ENCODE measurements at places on chromosomes 2 and 18. TPM values are rescaled to one million over a fixed set of nuclear protein-coding genes. Genes with fewer than 3 reads are reported as not detected.

The SKOR2 gene
- total RNA-seq = not detected

The GNLY gene
- 2.0 TPM for total RNA-seq

The OXER1 gene
- total RNA-seq = 0.98 TPM

- no peak for DNase-seq
Observed at GRCh38 chr2:10750610-10751009, 29.2 kb downstream of the ATP6V1C2 start.

DNA sequence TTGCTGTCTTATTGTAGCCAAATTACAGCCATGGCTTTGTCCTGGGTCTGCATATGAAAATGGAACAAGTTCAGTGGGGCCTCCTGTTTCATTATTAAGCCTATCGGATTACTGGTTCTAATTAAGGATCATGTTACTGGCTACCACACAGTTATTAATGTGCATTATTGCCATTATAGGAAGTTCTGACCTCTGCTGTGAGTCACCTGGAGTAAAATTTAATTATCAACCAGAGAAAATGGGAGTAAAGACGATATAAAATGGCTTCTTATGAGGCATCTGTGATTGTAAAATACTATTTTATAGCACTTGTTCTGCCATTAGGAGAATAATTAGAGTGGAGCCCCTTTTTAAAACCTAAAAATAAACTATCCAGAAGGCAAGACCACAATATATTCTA lies 143.3 kb upstream of the ITGB6 start:
- DNase-seq = no peak

DNA sequence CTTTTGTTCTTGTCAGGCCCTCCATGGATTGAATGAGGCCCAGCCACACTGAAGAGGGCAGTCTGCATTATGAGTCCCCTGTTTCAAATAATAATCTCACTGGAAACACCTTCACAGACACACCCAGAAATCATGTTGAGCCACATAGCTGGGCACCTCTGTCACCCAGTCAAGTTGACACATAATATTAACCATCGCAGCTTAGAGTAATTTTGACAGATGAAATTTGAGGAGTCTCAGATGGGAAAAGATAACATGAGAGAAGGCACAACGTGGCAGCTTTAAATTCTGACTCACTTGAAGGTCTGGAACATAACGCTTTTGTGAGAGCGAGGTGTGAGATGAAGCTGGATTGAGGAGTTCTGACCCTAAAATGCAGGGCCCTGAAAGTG lies 70.9 kb upstream of the TMEM87B start:
- no peak for DNase-seq

DNA sequence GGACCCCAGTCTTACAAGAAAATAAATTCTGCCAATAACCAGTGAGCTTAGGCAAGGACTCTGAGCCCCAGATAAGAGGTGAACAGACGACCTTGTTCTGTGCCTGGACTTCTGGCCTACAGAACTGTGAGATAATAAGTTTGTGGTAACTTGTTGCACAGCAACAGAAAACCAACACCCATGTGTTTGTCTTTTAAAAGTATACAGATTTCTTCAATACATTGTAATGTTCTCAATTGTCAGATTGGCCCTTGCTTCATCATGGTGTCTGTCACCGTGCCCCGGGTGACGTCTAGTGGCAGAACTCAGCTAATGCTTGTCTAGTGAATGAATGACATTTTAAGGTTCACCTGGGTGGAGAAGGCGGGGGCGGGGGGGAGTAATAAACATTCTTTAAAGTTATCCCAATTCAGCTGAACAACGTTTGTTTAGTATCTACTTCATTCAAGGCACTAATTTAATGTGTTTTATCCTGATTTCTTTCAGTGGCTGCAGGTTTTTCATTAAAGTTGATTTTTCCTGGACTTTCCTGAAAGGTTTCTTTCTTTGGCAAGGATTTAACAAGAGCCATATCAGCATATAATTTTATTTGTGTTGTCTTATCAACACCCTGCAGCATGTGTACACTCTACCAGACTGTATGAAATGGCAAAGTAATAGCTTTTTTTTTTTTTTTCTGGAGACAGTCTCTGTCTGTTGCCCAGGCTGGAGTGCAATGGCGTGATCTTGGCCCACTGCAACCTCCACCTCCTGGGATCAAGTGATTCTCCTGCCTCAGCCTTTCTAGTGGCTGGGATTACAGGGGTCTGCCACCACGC lies 123.8 kb upstream of the DLX2 start:
- no peak for DNase-seq

- no peak for DNase-seq
Observed at GRCh38 chr2:152322222-152322621, 12.8 kb upstream of the FMNL2 start.

DNA sequence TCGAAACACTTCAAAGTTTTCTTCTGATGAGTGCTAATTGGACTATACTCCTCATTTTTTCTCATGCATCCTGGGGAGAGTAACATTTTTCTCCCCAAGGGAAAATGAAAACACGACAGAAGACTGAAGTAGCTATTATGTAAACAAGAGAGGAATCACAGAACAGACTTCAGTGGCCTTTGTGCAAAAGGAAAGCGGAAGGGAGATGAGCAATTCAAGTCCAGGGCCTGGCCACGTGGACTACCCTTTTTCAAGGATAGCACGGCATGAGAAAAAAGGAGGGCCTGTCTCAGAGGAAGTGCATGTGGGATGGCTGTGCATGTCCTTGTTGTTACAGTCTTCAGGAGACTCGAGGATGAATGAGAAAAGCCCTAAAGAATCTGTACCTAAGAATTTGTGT lies 43.8 kb upstream of the KCNE4 start:
- no peak for DNase-seq

- no peak for DNase-seq
Observed at GRCh38 chr18:39574897-39575296, 2009.3 kb upstream of the CELF4 start.

DNA sequence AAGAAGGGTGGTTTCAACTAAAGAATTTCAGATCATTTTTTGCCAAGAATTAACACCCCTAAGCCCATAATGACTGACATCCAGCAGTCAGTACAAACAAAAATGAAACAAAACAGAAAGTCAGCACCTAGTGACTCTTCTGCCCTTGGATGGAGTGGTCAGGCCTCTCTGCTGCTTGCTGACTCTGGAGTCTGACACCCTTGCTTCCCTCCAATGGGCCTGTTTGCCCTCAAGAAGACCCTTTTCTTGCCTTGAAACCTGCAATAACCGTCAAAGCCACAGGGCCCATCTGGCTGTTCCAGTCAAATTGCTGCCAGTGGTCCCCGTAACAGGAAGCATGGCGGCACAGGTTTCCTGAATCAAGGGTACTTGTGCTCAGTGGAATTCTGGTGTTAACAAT lies 27.2 kb upstream of the CYTIP start:
- DNase-seq = no peak

- DNase-seq = no peak
Observed at GRCh38 chr2:163493359-163494298, 242.2 kb downstream of the FIGN start.

DNA sequence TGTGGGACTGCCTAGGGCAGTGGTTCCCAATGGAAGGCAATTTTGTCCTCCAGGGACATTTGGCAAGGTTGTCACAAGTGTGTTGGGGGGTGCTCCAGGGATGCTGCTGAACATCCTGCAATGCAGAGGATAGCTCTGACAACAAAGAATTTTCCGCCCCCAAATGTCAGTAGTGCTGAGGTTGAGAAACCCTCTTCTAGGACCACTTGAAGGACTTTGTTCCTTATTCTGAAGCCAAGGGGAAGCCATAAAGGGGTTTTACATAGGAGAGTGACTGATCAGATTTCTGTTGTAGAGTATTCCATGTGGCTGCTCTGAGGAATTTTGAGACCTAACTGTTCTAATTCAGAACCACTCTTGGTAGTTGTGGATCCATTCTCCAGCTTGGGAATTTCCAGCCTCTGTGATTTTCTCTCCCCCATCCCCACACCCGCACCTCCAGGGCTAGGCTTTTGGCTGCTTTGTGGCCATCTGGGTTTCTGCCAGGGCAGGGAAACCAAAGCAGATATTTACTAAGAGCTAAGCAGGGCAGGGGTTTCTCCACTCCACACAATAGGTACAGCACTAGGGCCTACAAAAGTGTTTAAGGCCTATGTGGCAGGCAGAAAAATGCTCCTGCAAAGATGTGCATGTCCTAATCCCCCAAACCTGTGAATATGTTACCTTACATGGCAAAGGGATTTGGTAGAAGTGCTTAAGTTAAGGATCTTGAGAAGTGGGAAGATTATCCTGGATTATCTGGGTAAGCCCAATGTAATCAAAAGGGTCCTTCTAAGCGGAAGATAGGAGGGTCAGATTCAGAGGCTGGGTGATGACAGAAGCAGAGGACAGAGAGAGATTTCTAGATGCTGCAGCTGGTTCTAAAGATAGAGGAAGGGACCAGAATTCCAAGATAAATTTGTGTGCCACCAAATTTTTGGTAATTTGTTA lies 135.4 kb downstream of the TMEM17 start:
- no peak for DNase-seq

GRCh38 chr18:57428221-57429150 lies 6.7 kb upstream of the ONECUT2 start:
- DNase-seq = no peak

Data from breast epithelium (tissue), 4 donors.